ENCODE measurements at places on chromosomes 12 and 14.

DNA sequence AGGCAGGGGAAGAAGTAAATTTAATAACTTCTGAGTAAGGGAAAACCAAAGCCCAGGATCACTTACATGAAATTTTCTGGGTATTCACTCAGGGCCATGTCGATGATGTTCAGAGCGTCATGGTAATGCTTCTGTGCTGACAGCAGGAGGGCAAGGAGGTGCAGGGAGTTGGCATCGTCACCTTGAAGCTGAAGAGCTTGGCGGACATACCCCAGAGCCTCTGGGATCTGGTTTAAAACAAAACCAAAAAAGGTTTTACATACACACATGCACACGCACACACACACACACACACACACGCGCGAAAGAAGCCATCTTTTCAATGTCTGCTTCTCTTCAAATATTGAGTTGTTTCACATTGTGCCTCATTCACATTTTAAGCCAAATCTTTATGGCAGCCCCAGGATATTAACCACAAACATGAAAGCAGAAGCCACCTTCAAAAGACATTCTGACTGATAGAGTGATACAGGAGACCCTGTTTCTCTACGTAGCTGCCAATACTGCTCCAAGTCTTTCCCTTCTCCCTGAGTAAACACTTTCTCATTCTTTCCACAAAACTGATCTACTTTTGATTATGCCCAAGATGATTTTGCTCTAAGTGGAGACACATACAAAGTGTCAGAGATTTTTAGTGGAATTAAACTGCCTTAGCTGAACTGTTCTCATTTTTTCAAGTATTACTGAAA lies 172.1 kb downstream of the TTC7B start:
- DNase-seq, result no peak

- peak; percentile 85 for DNase-seq
Observed at GRCh38 chr14:82710267-82710841, 1176.7 kb upstream of the SEL1L start.

DNA sequence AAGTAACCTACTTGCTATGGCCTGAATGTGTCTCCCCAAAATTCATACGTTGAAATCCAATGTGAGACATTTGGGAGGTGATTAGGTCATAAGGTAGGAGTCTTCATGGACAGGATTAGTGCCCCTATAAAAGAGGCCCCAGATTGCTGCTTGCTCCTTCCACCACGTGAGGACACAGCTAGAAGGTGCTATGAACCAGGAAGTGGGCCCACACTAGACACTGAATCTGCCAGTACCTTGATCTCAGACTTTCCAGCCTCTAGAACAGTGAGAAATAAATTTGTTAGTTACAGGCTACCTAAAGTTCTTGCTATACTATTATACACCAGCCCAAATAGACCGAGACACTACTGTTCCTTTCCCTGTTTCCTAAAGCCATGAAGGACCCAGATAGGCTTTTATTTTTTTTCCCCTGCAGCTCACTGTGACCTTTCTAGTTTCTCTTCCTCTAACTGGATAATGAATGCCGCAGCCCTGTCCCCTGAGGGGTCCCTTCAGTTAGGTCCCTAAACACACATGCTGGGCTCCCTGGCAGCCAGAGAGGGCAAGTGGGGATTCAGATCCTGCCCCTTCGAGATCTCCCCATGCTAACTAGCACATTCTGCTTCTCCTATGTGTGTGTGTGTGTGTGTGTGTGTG lies 19.3 kb downstream of the SLC25A3 start:
- DNase-seq, result no peak

- DNase-seq, result no peak
Observed at GRCh38 chr12:105936496-105936895, 202.3 kb downstream of the NUAK1 start.

- no peak for DNase-seq
Observed at GRCh38 chr12:25752710-25753309, 199.7 kb upstream of the LMNTD1 start.

DNA sequence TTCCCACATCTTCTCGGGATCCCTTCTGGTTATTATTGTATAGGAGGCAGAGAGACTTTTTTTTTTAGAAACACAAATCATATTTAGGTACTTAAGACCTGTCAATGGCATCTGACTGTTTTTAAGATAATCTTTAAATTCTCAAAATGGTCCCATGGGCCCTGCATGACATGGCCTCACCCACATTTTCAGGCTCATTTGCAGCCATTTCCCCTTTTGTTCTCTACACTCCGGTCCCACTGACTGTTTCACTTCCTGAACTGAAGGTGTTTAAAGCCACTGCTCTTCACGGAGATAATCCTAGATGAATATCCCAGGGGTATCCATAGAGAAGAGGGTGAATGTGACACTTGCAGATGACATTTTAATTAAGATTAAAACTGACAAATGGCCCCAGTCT lies 12.3 kb upstream of the C12orf71 start:
- DNase-seq, result no peak

GRCh38 chr12:95630496-95630895 lies 79.2 kb upstream of the USP44 start:
- DNase-seq, result no peak

DNA sequence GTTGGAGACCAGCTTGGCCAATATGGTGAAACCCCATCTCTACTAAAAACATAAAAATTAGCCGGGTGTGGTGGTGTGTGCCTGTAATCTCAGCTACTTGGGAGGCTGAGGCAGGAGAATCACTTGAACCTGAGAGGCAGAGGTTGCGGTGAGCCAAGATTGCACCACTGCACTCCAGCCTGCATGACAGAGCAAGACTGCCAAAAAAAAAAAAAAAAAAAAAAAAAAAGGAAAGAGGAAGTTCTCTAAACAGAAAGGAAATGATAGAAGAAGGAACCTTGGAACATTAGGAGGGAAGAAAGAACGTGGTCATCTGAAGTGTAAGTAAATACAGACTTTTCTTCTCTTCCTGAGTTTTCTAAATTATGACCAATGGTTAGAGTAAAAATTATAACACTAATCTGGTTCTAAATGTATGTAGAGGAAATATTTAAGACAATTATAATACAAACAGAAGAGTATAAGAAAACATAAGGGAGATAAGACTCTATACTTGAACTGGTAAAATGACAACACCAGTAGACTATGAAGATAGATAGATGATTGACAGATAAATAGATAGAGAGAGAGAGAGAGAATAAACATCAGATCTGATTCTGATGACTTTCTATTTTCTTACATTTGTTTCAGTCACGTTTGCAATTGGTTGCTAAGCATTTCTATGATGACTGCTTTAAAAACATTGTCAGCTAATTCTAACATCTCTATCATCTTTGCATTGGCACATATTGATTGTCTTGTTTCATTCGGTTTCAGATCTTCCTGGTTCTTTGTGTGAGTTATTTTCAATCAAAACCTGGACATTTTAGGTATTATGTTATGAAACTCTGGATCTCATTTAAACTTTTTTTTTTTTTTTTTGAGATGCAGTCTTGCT lies 12.9 kb upstream of the CORO1C start:
- DNase-seq, result no peak

- peak; percentile 40 for DNase-seq
Observed at GRCh38 chr12:93484315-93484981, 17.1 kb downstream of the MRPL42 start.

DNA sequence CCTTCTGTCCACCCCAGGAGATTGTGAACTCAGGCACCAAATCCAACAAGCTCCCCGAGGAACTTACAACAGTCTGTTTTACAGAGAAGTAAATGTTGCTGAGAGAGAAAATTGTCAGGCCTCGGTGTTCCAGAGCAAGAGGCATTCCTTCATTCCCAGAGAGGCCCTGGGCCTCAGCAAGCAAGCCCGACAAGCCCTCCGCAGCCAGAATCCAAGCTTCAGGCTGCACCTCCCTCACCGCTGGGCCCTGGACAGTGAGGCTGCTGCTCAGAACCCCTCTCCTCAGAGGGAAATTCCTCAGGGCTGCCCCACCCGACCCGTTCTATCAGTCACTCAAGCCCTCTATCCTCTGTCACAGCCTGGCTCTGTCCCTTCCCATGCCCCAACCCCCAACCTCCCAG lies 56.4 kb downstream of the ZFP36L1 start:
- no peak for DNase-seq

- peak; percentile 66 for DNase-seq
Observed at GRCh38 chr12:53989227-53990113, 4.5 kb downstream of the HOXC10 start.

- DNase-seq, result peak; percentile 12
Observed at GRCh38 chr14:60346706-60347105, 97.7 kb downstream of the PPM1A start.

DNA sequence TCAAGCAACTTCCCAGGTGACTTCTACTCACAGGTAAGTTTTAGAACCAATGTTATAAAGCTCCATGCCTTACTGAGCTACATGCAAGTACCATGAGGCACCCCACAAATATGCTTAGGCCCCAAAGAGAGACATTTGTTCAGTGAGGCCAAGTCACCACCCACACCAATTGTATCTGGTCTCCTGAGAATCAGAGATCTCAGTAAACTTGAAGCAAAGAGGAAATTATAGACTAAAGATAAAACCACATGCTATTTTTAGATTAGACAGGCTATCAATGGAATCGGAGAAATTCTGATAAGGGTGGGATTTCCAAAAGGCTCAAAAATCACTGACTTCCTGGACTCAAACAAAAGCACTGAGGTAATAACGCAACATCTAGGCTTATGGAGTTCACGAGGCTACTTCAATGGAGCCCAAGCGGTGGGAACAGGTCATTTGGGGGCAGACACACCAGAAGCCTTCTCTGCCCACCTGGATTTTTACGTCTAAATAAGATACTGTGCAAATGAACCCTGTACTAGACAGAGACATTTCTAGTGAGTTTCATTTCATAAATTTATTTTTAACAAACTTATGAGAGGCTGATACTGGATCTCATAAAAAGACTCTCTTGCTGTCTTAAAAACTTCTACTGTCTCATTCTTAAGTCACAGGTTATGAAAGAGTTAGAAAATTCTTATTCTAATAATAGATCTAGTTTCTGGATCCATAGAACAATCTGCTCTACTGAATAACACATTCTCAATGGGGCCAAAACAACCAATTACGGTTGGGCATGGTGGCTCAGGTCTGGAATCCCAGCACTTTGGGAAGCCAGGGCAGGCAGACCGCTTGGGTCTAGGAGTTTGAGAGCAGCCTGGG lies 7.7 kb downstream of the SLC15A4 start:
- DNase-seq, result no peak

GRCh38 chr14:60196291-60196690 lies 31.1 kb upstream of the DHRS7 start:
- no peak for DNase-seq

GRCh38 chr12:74349925-74350324 lies 187.7 kb upstream of the ATXN7L3B start:
- peak; percentile 46 for DNase-seq

GRCh38 chr14:63163306-63163705 lies 40.9 kb upstream of the RHOJ start:
- DNase-seq, result no peak

DNA sequence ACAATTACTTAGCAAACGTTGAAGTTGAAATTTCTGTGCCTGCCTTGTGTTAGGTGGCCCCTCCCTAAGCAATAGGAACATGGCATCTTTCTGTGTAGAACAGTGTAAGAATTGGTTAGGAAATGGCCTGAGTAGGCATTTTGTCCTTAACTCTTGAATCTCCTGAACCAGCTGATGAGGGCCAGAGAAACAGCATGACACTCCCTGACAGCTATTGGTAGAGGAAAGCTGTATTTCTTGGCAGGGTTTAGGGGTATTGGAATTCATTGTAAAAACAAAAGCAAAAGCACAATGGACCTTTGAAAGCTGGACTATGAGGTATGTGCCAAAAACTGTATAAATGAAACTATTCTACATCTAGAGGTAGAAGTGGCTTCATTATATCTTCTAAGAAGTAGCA lies 40.6 kb upstream of the LRTM2 start:
- peak; percentile 93 for DNase-seq

- DNase-seq, result no peak
Observed at GRCh38 chr14:103019826-103020225, 37.5 kb downstream of the CDC42BPB start.

DNA sequence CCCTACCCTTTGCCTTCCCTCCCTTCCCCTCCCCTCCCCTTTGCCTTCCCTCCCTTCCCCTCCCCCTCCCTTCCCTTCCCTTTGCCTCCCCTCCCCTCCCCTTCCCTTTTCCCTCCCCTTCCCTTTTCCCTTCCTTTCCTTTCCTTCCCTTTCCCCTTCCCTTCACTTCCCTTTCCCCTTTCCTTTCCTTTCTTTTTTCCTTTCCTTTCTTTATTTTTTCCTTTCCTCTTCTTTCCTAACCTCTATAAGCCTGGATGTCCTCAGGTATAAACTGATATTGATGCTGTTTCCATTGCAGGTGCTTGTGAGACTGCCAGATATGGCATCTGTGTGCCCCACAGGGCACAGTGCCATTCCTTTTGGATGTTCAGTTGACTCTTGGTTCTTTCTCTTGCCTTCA lies 163.2 kb downstream of the ESRRB start:
- no peak for DNase-seq

DNA sequence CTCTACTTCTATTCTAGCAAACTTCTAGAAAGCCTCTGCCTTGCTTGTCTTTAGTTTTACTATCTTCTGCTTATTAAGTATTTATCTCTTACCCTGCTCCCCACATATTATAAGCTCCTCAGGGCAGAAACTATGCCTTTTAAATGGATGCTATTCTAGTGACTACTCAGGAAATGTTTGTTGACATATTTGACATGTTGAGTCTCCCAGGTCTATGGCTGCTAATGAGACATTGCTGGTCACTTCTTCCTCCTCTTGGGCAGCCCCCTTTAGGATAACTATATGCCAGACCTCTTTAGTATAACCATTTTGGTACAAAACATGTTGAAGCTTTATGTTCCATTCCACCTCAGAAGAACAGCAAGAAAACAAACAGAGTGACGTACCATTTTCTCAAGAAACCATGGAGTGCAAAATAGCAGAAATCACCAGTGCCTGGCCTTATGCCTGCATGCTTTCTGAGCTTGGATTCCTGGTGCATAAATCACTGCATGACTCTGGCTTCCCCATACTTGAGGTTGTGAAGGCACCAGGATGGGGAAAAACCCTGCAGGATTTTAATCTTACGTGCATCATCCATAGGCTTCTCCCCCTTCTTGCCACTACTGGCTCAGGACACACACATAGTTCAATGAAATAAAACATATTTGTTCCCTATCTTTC lies 202.6 kb downstream of the TMX1 start:
- DNase-seq, result peak; percentile 98

- DNase-seq, result no peak
Observed at GRCh38 chr12:62711631-62712241, 223.2 kb downstream of the PPM1H start.

DNA sequence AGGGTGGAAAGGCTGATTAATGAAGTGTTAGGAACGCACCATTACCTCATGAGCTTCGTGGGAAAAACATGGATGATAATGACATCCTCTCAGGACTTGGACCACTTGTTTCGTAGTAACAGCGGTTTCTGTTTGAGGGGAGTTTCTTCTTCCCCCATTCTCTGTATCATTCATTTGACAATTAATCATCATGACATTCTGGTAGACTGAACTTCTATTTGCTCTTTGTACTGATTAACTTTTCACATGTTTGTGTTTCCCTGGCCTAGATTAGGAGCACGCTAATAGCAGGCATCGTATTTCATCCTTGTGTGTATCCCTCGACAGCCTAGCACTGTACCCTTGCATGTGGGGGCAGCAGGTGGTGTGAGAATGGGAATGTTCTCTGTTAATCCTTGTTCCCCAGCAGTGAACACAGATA lies 8.0 kb downstream of the LRRC74A start:
- DNase-seq, result no peak

Data from choroid plexus epithelial cell (primary cell).